Activated naive CD4-positive, alpha-beta T cell (primary cell): ENCODE measurements at places on chromosomes 12 and 14.

- DNase-seq: no peak
Measured at GRCh38 chr12:14643251-14643650, 53.1 kb downstream of the GUCY2C start.

DNA sequence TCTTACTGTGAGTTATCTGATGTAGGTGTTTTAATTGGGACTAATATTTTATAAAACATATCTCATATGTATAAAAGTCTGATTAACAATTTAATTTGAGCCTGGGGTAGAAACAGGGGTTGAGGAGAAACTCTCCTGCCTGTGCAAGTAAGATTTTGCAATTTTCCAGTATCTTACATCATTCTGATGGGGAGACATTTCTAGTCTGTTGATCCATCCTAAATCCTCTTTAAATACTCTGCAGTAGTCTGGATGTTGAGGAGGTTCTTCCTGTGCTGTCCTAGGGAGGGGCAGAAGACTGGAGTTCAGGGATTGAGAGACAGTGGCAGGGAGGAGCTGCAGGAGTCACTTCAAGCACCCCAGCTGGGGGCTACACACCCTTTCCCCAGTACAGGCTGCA lies 287.8 kb downstream of the ADGRD1 start:
- no peak for DNase-seq

GRCh38 chr12:116393255-116393654 lies 115.8 kb upstream of the MED13L start:
- no peak for DNase-seq

DNA sequence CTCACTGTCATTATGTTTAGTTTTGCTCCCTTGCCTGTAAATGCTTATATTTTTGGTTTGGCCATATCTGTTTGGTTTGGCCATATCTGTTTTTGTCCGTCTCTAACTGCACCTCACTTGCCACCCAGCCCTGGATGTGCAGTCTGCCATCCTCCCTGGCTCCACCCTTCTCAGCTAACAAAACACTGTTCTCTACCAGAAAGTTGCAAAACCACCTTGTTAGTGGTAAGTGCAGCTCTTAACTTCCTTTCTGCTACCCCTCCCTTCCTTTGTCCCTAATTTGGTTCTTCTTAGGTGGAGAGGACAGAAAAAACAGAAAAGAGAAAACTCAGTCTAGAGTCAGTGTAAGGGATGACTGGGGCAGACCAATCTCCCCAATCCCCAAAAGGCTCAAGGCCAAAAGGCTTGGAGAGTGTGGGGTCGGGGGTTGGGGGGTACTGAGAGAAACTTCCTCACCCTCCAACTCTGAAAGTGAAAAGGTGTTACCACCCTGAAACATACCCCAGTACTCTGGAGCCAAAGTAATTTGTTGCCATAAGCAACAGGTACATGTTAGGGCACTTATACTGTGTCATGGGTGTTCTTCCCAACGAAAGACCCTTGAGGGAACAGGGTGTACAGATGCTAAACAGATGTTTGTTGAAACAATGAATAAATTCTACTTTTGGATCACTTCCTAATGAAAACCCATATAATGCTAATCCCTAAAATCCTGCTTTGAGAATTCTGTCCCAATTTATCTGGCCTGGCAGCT lies 5.0 kb downstream of the BIN2 start:
- DNase-seq: no peak

GRCh38 chr12:57609781-57610553 lies 1.3 kb upstream of the ARHGEF25 start:
- DNase-seq: no peak

DNA sequence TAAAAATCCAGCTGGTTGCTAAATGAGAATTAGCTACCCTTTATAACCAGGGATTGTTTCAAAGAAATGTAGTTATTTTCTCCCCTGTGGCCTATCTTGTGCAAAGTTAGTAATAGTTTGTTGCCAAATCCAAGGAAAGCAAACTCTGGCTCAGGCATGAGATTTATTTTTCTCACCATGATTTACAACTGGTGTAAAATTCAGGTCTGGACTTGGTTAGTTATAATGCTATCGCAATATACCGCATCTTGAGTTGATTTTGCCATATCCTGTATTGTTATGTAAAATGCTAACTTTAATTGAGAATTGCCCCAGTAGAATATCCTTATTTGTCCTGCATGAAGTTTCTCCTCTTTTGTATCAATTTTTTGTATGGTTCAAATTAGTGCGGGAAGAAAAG lies 135.5 kb downstream of the CRADD start:
- no peak for DNase-seq

DNA sequence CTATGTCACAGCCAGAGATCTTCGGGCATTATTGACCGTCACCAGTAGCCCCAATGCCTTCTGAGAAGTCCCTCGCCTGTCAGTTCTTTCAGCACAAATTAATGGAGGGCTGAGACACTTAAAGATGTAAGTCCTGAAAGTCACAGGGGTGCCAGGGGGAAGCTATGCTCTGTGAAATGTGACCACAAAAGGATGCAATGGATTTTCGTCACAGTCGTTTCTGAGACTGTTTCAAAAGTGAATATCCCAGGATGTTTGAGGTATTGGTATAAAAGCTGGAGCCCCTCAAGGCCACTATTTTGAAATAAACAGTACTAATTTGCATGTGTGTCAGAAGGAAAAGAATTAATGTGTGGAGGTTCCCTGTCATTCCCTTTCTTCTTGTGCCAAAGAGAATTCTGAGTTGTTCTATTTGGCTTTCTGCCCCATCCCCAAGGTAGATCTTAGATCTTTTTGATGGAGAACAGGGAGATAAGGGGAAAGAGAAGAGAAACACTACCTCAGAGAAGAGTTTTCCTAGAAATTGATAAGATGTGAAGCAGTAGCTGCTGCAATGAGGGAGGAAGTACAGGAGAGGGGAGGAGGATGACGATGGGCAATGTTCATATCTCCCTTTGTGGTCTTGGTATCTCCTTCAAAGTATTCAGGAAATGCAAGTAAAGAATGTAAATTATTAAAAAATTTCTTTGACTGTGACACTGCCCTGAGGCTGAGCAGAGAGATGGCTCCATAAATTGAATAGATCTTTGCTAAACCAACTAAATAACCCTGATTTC lies 101.8 kb upstream of the NAP1L1 start:
- DNase-seq: no peak

DNA sequence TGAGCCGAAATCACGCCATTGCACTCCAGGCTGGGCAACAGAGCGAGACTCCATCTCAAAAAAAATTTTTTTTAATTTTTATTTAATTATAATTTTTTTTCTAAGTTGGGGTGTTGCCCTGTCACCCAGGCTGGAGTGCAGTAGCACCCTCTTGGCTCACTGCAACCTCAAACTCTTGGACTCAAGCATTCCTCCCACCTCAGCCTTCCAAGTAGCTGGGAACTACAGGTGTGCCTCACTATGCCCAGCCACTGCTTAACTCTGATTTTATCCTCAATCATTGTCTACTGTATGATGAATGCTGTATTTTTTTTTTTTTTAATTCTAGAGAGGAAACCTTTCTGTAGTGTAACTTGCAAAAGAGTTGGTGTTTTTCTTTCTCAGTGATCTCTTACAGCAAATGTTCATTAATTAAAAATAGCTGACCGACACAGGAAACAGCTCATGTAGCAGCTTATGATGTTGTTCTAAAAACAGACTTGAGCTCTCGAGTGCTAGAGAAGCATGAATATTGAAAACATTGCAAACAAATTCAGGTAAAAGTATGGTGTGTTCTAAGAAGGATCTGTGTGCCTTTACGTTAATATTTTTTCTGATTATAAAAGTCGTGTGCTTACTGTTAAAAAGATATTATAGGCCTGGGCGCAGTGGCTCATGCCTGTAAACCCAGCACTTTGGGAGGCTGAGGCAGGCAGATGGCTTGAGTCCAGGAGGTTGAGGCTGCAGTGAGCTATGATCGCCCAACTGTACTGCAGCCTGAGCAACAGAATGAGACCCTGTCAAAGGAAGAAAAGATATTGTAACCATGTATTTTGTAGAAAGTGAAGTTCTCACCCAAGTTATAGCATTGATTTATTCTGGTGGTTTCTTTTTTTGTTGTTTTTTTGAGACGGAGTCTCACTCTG lies 68.9 kb downstream of the FGD4 start:
- no peak for DNase-seq

- DNase-seq: no peak
Measured at GRCh38 chr12:77131977-77132490, 66.7 kb upstream of the E2F7 start.

GRCh38 chr14:39015360-39015961 lies 87.6 kb downstream of the SEC23A start:
- no peak for DNase-seq

DNA sequence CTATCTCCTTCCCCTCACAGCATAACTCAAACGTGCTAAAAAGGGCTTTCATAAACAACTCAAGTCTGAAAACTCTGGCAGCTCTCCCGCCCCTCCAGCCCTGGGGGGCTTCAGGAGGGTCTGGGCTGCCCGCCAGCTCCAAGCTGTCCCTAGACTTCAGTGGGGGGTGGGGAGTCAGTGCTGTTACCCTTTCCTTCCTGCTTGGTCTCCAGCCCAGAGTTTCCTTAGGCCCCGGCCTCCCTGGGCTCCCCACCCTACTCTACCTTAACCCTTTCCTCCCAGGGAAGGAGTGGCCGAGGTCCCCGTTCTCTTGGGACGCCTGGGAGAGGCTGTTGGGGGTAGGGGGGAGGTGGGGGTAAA lies 530 bp upstream of the NYNRIN start:
- DNase-seq: no peak

DNA sequence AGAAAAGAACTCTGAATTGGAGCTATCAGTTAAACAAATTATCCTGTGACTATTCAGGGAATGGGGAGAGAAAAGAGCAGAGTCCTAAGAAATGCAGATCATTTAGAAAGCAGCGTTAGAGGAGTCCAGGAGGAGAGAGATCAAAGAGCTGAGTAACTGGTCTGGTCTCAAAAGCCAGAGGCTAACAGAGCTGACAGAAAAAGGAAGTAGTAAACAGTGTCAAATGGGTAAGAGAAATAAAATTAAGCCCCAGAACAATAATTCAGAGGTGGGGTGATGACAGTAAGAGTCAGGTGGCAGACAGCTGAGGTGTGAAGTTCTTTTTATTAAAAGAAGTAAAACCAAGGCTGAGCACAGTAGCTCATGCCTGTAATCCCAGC lies 19.3 kb downstream of the GXYLT1 start:
- no peak for DNase-seq

DNA sequence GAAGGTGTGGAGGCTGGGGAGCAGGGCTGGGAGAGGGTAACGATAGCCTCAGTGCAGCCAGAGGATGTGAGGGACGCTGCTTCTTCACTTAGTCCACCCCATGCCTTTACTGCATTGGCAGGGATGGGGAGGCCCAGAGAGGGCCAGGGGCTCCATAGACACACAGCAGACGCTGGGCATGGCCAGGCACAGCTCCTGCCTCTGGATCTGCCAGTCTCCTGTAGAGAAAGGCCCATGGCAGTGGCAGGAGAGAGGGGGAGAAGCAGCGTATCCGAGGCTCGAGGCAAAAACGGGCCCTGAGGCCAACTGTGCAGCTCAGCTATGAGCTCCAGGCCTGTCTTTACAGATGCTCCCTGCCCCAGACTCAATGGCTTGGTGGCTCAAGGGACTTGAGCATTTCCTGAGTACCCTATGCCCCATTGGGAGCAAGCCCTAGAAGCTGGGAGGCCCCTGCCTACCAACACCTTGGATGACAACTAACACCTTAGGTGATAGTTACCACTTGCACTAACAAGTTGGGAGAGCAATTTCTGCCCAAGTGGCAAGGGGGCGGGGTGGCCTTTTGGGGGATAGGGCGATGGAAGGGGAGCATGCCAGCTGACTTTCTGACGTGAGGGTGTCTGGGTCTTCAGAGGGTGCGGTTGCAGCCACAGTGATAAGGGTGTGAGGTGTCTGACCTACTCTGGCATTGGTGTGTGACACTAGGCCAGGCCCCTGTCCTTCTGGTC lies 5.0 kb upstream of the LBHD2 start:
- DNase-seq: no peak

GRCh38 chr14:94375552-94376107 lies 12.8 kb downstream of the SERPINA1 start:
- DNase-seq: no peak

DNA sequence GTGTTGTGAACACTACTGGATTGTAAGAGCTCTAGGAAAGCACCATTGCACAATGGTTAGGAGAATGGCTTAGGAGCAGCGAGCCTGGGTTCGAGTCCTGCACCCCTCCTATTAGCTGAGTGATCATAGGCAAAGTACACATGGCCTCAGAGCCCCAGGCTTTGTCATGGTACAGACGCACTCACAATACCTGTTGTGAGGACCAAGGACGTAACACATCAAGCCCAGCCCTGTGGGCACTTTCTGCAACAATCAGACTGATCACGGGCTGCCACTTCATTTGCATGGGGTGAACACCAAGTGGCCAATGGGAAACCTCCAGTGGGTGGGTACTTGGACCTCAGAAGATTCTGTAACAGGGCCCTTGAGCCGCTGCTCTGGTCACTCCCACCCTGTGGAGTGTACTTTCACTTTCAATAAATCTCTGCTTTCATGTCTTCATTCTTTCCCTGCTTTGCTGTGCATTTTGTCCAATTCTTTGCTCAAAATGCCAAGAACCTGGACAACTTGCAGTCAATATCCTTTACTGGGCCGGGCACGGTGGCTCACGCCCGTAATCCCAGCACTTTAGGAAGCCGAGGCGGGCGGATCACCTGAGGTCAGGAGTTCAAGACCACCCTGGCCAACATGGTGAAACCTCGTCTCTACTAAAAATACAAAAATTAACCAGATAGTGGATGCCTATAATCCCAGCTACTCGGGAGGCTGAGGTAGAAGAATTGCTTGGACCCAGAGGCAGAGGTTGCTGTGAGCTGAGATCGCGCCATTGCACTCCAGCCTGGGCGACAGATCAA lies 28.2 kb downstream of the GLRX5 start:
- DNase-seq: no peak

DNA sequence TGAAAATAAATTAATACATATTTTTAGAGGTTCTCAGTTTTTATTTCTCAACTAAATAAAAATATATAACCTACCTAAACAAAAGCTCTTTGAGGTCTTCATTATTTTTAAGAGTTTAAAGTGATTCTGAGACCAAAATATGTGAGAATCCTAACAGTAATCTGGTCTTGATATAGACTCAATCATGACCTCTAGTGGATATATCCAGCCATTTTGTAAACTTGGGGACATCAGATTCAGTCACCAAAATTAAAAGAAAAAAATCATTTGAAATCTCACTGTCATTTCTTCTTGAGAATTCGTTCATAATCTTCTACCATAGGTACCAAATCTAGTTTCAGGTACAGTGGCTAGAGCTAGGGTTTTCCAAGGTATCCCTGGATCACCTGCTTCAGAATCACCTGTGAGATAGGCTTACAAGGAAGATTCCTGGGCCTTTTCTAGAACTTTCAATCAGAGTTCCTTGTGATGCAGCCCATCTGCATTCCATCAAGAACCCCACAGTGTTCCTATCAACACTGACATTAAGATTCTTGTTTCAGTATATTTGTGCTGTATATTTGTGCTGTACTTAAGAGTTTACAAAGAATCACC lies 214.9 kb downstream of the ADAMTS20 start:
- DNase-seq: no peak

DNA sequence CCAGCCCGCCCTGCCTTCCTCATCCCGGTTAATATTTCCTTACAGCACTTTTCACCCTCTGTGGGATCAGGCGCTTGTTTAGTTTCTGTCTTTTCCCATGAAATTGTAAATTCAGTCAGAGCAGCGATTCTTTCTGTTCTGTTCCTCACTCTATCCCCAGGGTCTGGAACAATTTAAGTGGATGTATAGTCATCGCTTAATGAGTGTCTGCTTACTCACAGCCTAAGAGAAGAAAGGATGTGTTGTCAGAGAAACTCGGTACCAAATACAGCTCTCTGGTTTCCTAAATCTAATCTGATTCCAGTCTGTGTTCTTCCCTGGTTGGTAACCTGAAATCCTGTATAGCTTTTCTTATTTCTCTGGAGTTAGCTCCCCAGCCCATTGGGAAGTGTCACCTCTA lies 44.9 kb downstream of the FOS start:
- no peak for DNase-seq

GRCh38 chr12:67885375-67886169 lies 103.7 kb upstream of the IFNG-AS1 start:
- DNase-seq: no peak
